ENCODE measurements at places on chromosomes 6 and 20.

- no peak for DNase-seq
Measured at GRCh38 chr6:30700340-30700739, 9.6 kb upstream of the NRM start.

DNA sequence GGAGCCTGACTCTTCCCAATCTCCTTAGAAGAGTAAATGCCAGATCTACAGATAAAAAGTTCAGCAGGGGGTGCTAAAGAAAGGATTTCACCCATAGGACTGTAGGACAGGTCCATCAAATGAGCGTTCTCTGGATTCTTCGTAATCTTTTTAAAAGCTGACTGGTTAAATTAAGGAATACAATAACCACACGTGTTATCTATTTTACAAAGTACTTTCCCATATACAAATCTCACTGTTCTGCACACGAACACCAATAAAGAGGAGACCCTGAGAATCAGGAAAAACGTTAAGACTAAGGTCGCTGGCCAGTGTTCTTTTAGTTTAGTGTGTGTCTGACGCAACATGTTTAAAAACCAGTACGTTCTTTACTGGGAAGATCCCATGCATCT, 542 bp downstream of the TUBE1 start:
- DNase-seq, result no peak

DNA sequence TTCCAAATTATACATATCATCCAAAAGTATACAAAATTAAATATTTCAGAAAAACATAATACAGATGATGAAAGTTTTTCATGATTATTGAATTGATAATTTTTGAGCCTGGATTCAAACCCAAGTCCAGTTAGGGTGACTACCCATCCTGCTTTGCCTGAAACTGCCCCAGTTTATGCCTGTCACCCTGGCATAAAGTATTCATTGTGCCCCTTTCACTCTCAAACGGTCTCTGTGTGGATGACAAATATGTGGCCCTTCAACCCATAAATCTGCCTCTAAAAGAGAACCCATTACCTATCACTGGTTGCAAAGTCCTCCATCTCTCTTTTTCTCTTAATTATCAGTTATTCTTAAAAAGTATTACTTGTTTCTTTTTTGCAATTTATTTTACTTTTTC, 553.7 kb upstream of the JARID2 start:
- DNase-seq, result no peak

GRCh38 chr6:26575494-26575939, 21.2 kb upstream of the ABT1 start:
- no peak for DNase-seq

GRCh38 chr6:126086560-126086959, 100.2 kb downstream of the TRMT11 start:
- no peak for DNase-seq

- DNase-seq, result no peak
Measured at GRCh38 chr20:63709149-63709527, 1.3 kb downstream of the ZGPAT start.

- no peak for DNase-seq
Measured at GRCh38 chr6:132131758-132132157, 180.6 kb upstream of the CCN2 start.

DNA sequence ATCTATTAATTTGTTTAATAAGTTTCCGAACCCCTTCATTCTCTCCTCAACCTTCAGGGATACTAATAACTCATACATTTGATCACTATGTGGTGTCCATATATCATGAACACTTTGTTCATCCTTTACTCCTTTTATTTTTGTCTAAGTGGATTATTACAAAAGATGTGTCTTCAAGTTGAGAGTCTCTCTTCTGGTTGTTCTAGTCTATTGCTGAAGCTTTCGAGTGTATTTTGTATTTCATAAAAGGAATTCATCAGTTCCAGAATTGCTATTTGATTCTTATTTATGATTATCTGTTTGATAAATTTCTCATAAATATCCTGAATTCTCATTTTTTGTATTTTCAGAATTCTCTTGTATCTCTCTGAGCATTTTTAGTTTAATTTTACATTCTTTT, 96.5 kb upstream of the RUNX2 start:
- DNase-seq, result no peak

DNA sequence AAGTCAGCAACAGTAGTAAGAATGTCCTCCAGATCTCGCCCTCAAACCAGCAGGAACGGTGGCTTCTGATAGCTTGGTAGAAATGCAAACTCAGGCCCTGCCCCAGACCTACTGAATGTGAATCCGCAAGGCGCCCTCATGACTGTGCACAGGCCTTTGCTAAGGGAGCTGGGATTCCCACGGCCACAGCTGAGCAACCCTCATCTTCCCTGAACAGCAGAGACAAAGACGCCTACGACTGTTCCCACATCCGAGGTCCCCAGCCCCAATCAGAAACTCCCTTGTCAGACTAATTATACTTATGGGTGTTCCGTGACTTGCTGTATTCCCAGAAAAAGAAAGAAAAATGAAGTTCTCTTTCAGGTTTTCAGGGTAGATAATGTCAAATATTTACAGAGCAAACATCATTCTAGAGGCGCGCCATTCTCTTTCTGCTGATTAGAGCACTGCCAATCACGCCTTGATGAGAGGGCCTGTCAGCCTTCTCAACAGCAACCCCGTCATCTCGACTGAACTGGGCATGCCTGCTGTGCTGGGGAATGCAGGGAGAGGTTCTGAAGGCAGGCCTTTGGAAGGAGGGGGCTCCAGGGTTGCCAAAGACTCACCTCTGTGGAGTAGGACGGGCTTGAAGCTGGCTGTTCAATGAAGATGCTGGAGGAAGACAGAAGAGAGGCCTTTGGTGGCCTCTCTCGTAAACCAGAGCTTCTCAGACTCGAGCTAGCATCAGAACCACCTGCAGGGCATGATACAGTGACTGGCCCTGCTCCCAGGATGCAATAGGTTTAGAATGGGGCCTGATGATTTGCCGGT, 79.9 kb downstream of the ZNF217 start:
- no peak for DNase-seq

DNA sequence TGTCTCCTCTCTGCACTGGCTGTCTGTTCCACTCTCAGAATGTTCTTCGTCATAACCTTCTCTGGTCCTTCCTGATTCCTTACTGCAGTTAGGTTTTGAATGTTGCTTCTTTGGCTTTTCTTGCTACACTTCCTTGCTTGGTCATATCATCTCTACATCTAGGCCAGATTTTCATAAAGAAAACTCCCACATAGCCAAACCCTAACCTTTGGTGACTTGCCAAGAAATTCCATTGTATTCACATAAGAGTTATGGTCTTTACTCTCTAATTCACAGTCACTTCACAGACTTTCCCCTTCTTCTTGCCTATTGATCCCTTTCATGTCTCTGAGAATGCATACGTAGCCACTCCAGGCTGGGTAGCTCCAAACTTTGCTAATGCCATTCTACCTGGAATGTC, 41.9 kb upstream of the SIM1 start:
- no peak for DNase-seq

DNA sequence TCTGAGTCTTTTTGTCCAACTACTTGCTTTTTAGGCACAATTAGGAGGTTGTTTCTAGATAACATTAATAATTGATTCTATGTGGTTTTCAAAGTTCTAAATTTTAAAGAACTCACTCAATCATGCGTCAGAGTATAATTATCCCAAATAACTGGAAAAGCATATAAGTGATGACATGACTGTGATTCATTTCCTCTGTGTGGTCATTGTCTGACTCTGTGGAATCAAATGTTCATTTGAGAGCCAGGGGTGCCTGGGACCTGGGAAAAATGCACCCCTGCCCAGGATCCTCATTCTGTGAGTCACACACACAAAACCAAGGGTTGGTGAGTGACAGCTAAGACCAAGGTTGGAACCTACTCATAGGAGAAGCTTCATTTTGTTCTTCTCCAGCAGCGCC, 127.1 kb upstream of the MLIP start:
- DNase-seq, result no peak

GRCh38 chr6:38504996-38505395, 134.7 kb downstream of the BTBD9 start:
- no peak for DNase-seq

DNA sequence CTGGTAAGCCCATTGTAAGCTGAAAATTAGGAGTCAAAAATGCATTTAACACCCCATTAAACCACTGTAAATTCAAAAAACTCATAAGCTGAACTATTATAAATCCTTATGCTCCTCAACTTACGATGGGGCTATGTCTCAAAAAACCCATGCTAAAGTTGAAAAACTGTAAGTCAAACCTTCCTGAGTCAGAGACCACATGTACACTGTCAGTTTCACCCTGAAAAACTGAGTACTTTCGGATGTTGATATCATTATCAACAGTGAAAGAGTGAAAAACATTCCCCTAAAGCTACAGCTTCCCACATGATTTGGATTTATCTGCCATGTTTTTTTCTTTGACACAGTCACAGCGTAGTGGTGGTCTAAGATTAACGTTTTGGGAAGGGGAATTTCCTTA, 14.2 kb downstream of the RAB23 start:
- no peak for DNase-seq

Measured in T-helper 17 cell (primary cell).